ENCODE measurements at places on chromosomes 2 and 18.

DNA sequence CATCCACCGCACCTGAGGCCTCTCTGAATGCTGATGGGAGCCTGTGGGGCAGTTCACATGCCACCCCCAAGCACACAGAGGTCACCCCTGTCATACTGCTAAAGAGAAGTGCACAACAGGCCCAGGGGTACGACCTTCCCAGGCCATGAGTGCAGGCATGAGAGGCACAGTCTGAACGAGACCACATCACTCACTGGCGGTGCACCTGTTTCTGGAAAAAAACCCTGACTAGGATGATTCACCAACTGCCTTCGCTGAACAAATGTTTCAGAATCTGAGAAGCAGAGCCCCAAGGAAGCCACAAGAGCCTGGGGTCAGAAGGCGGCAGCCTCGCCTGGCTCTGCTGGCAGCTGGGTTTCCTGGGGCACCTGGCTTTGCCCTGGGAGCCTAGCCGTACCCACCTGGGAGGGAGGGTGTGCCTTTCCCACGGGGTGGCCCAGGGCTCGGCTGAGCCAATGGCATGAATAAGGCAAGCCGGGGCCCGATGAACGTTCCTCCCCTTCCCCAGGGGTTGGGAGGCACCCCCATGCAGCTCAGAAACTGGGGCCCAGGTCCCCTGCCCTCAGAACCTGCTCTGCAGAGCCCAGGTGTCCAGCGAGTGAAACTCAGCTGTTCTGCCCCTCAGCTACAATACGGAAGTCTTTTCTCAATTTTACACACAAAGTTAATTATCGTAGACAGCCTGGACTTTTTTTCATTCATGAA lies 73.8 kb downstream of the HDAC4 start:
- DNase-seq, result peak; percentile 50

- DNase-seq, result no peak
Observed at GRCh38 chr2:156883804-156884203, 373.7 kb upstream of the GALNT5 start.

DNA sequence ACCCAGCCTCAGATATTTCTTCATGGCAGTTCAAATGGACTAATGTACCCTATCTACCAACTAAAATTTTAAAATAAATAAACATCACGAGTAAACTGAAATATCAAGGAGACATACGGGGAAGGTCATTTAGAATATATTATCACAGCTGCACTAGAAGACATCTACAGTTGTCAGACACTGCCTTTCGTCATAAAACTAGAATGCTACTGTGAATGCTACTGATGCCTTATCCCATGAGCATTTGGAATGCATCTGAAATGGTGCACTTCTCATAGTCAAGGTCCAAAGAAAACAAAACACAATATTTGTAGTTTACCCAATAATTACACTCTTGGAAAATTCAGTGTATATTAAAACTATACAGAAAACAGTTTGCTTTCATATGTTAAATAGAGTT lies 165.2 kb downstream of the MREG start:
- no peak for DNase-seq

DNA sequence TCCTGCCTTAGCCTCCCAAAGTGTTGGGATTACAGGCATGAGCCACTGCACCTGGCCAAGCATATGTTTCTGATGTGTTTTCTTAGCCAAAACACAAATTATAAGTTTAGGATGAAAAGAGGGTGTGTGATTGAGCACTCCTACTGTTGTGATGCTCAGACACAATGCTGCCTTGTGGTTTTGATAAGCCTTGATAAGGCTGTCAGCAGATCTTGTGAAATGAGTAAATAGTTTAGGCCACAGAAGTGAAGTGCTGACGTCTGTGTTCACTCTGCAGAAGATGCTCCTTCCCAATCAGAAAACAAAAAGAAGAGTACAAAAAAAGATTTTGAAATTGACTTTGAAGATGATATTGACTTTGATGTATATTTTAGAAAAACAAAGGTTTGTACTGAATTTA lies 24.3 kb downstream of the NCAPH start:
- no peak for DNase-seq

DNA sequence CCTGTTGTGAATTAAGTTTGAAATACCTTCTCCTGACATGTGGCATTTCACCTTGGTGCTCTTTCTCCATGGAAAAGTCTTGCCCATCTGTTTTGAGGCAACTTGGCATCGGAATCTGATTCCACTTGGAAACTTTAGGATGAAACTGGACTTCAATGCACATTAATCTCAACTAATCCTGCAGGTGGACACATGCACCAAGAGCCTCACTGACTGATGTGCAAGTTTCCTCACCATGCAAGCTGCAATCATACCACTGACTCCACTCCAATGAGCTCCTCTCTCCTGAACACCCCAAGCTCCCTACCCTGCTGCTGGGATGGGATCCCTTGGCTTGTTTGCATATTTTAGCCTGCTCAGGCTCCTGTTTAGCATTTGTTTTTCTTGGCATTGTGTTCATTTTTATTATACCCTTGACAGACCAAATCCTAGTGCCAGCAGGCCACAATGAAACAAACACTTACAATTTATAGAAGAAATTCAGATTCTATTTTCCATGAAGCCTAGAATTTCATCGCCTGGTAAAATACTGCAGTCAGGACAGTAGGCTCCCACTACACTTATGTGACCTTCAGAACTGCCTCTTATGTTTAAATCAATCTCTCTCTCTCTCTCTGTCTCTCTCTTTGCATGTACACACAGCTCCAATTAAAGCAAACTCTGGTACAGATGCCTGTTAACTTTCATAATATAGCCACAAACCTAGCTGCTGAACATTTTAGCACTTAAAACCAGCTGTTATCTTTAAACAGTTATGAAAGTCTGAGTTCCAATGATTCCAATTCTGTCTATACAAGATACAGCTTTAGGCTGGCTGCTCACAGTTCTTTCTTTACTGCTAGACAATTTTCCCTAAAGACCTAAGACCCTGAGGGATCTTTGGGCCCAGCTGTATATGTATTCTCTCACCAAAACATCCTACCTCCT lies 141.5 kb downstream of the OSR1 start:
- DNase-seq, result no peak

GRCh38 chr2:232835687-232836208 lies 34.3 kb upstream of the SNORC start:
- DNase-seq, result no peak

DNA sequence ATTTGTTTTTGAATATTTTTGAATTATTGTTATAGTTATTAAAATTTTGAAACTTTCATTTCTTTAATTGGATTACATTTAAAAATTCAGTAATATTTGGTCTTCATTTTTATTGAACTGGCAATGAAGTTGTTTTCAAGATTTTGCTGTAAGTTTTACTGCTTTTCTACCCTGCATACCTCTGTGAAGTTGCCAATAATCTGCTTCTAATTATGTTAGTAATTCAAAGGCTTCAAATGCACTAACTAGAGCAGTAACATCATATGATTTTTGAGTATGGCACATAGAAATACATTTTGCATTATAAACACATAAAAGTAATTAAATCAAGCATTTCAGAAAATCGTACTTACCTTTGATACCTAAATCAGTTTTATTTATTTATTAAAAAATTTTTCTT lies 40.3 kb upstream of the FAM171B start:
- DNase-seq, result no peak

- DNase-seq, result no peak
Observed at GRCh38 chr2:152304836-152305235, 30.1 kb upstream of the FMNL2 start.

- no peak for DNase-seq
Observed at GRCh38 chr2:204312105-204312504, 233.2 kb upstream of the PARD3B start.

GRCh38 chr2:214837466-214837865 lies 28.0 kb upstream of the BARD1 start:
- DNase-seq, result no peak

GRCh38 chr2:207078186-207078798 lies 87.5 kb downstream of the KLF7 start:
- no peak for DNase-seq

- DNase-seq, result no peak
Observed at GRCh38 chr2:26457251-26457666, 20.7 kb downstream of the OTOF start.

DNA sequence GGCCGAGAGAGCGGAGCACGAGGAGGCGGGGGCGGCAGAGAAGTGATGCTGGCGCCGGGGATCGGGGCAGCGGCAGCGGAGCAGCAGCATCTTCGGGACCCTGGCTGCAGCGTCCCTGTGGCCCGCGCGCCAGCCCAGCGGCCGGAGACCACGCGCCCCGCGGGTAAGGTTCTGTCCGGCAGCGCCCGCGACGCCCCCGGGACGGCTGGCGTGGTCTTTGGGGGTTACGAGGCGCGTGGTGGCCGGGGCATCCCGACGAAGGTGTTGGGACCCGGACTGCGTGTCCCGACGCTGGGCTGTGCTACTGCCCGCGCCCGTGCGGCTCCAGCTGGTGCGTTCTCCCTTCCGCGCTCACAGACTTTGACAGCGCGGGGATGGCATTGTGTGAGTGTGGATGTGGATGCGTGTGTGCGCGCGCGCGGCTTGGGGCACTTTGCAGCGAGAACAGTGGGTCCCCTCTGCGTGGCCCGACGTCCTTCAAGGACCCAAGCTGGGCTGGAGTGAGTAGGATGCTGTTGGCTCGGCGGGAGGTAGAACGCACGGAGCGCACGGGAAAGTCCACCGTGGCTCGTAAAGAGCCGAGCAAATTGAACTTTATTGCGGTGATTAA lies 405.0 kb downstream of the XIRP2 start:
- DNase-seq, result no peak

DNA sequence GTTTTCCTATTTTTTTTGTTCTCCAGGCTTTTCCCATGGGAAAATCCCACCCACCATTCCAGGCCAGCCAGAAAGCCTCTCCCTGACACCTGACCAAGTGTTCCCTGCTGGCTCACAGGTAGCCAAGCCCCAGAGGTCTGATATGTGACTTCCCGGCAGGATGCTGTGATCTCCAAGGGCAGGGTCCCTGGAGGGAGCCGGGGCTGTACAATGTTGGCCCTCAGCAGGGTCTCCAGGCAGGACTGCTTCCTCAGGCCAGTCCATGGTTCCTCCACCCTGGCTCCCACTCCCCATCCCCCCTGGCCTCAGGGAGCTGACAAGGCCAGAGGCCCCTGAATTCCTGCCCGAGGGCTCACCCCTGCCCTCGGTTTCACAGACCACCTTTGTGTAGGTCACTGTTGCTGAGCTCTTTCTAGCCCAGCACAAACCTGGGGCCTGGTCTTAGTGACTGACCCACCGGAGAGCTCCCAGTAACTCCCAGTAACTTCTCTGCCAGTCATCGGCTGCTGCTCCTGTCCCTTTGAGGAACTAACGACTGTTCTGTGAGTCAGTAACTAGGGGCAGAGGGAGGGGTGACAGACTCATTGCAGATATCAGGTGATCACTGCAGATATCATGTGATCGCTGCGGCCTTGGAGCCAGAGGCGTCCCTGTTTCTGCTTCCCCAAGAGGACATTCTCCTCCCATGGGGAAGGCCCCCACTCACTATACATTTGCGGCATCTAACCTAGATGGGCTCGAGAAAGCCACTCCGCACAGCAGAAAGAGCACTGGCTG lies 38.7 kb downstream of the SDC1 start:
- no peak for DNase-seq

- DNase-seq, result no peak
Observed at GRCh38 chr2:16664052-16664731, 1.4 kb downstream of the CYRIA start.

DNA sequence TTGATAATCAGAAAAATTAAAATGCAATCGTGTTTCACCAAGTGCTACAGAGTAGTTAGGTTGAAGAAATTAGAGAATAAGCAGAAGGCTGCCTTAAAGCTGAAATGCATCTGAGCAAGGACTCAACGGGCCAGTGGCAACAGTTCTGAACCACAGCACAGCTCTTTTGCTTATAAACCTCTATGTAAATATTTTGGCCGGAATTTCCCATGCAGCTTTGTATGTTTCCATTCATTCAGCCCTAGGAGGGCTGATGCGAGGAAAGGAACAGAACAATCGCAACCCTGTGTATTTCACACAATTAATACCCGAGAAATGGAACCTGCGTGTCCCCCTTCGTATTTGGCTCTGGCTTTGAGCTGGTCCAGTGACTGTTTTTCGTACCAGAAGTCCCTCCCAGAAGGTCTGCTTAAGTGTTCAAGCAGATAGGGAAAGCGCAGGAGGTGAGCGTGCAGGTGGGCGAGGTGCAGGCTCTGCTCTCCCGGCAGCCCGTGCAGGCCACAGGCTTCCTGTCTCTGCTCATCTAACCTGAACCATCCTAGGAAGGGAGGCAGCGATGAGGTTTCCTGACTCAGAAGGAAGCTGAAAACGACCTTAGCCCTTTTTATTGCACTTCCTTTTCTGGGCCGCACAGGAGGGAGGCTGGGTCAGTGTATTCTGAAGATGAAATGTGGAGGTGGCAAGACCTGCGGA lies 67.3 kb downstream of the ASB1 start:
- no peak for DNase-seq

- DNase-seq, result no peak
Observed at GRCh38 chr2:1321321-1321720, 91.9 kb upstream of the TPO start.

GRCh38 chr18:11259469-11260150 lies 110.2 kb upstream of the PIEZO2 start:
- no peak for DNase-seq

DNA sequence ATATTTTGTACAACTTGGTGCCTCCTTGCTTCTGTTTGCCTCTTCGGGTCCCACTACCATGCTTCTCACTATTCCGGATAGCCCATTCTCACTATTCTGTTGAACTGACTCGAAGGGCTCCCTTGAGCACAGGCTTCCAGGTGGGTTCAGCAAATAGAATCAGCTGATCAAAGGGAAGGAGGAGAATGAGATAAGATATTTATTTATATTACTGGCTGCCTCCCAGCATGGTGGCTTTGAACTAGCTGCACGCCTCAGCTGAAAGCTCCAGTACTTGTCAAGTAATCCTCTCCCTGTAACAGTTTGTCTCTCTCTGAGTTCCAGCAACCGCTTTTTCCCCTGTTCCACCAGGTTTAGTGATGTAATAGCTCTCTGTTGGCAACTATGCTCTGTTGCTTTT lies 187.8 kb upstream of the HNRNPA3 start:
- DNase-seq, result no peak

- no peak for DNase-seq
Observed at GRCh38 chr18:59540780-59541179, 156.4 kb downstream of the CCBE1 start.

DNA sequence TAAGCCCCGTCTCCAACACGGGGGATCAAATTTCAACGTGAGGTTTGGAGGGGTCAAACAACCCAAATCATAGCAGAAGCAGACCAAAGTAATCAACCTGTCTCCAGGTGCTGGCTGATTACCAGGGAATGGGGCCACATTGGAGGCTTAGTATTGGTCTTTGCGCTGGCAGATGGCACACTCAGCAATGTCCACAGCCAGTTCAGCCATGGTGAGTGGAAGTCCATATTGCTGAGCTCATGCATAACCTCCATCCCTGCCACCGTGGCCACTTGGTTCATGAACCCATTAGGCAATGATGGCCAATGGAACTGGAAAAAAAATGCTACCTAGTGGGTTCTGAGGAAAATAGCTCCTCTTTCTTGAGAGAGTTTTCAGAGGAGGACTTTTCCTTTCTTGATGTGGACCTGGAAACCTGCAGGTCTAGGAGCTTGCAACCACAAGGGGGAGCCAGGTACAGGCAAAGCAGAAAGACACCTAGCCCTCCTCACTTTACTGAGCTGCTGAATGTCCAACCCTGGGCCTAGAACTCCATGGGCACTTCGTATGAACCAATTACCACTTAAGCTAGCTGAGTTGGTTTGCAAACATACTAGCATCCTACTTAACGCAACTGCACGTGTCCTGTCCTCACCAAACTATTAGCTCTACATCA lies 128.0 kb upstream of the GYPC start:
- peak; percentile 65 for DNase-seq
